ENCODE measurements at places on chromosomes 2 and 18. TPM values are rescaled to one million over a fixed set of nuclear protein-coding genes. Genes with fewer than 3 reads are reported as not detected.
A peak's percentile ranks its signal among the peaks of the same experiment; 100 is the strongest.

The CDH20 gene
- polyA plus RNA-seq = 0.26 TPM

The LRRTM1 gene
- polyA plus RNA-seq = 3.0 TPM

The GRHL1 gene
- polyA plus RNA-seq = 4.6 TPM

The PDCD1 gene
- 0.38 TPM for polyA plus RNA-seq

The CCDC74A gene
- 6.2 TPM for polyA plus RNA-seq

DNA sequence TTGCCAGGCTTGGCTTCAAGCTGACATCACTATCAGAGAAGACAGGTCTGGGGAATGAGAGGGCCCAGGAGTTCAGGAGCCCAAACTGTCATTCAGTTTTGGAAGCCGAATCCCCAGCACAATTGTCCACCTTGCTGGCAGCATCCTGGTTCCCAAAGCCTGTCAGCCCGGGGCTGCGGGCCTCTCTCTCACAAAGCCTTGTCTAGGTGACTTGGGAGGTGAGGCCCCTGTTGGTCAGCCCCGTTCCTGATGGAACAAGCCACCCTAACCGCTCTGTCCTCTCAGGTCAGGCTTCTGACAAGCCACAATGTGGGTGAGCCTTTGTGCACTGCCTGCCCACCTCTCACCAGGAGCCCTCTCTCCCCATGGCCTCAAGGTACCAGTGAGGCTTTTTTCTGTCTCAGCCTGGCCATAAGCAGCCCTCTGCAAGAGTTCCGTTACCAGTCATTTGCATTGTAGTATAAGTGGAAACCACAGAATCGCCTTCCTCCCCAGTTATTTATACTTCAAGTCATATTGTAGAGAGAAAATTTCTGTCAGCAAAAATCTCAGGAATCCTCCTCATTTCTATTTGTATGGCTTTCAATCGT is 100.6 kb downstream of the MSH2 start:
- DNase-seq = no peak

- DNase-seq = no peak
These were observed 36.8 kb downstream of the COL4A4 start for GRCh38 chr2:227127201-227127600.

- DNase-seq = no peak
These were observed 102.6 kb downstream of the VSNL1 start for GRCh38 chr2:17643031-17643615.

- no peak for DNase-seq
These were observed 163.2 kb upstream of the SLC1A4 start for GRCh38 chr2:64825831-64826491.

GRCh38 chr2:118774458-118775133 is 72.9 kb downstream of the EN1 start:
- no peak for DNase-seq

GRCh38 chr2:132593171-132593570 is 76.8 kb downstream of the LYPD1 start:
- DNase-seq = no peak

GRCh38 chr2:158953926-158954763 is 14.3 kb upstream of the TANC1 start:
- DNase-seq = no peak

DNA sequence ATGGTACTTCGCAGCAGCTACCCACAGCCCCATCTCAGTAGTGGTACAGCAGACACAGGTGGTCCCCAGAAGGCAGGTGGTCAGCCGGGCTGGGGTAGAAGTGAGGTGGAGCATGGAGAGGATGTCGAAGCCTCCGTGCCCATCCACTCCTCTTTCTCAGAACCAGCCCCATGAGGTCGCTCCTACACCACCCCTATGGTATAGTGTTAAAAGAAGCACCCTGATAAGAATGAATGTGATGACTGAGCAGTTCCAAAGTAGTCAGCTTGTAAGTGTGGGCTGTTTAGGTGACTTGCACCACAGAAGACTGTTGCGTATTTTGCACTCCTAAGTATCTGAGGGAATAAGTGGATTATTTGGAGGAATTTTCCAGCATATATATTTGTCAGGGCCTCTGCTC is 111.3 kb downstream of the WDSUB1 start:
- no peak for DNase-seq

- no peak for DNase-seq
These were observed 270.8 kb upstream of the UBE2E3 start for GRCh38 chr2:180709392-180710145.

DNA sequence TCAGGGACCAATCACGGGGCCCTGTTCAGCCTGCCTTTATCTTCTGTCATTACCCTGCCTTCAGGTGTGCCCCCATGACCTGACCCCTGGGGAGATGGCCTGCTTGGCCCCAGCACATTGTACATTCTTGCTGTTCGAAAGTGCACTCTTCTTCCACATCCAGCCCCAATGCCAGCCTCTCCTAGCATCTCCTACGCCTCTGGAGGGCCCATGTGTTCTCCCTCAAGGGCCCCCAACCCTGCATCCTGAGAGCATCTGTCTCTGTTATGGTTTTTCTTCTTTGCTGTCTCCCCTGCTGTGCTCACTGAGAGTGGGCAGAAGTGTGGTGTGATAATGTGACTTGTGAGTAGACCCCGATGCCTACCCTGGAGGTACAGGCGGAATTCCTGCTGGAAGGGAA is 41.5 kb upstream of the OTOS start:
- no peak for DNase-seq

- DNase-seq = no peak
These were observed 162.0 kb downstream of the RTP5 start for GRCh38 chr2:242031481-242032019.

DNA sequence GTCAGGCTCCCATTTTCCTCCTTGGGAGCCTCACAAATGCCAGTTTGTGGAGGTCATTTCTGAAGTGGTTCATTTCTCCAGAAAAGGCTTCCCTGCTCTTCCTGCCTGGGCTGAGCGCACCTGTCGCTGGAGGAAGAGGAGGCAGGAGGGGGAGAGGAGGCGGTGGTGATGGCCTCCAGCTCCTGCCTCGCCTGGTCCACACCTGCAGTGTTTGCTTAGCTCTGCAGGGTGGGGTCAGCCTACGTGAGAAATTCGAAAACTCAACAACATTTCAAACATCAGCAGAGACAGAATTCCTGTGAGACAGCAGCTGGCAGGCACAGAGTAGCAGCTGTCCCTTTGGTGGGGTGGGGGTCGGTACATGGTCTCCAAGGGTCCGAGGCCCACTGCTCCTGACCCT is 7.9 kb downstream of the IMPA2 start:
- DNase-seq = peak; percentile 33

DNA sequence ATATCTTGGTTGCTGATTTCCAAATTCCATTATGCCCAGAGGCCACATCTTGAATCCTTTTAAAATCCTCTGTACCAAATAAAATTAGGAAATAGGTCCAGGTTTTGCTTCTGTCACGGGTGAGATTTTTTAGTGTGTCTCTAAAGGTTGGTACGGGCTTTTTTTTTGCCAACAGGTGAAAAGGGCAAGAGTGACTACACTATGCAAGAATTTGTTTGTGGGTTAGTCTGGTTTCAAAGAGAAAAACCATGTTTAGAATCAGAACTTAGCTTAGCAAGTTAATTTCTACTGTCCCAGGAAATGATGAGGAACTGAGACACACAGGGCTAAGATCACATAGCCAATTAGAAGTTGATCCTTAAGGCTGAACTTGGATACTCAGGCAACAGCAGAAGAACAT is 41.7 kb downstream of the POLR1A start:
- no peak for DNase-seq

DNA sequence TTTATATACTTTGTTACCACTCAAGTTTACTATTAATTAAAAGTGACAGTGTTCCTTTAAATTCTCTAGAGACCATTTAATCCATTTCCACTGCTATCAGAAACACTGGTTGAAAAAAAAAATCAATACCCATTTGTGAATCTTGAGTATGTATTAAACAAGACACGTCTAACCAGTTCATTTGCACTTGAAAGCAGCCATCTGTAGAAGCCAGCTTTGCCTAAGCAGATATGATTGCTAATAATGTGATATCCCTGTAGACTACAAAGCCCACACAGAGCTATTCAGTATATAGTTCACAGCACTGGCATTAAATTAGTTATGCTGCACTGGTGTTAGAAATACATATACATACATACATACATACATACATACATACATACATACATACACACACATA is 111.8 kb upstream of the SP3 start:
- DNase-seq = no peak

- DNase-seq = peak; percentile 7
These were observed 94.6 kb downstream of the PTH2R start for GRCh38 chr2:208501206-208501605.

GRCh38 chr18:26780520-26781325 is 84.8 kb downstream of the AQP4 start:
- DNase-seq = no peak

DNA sequence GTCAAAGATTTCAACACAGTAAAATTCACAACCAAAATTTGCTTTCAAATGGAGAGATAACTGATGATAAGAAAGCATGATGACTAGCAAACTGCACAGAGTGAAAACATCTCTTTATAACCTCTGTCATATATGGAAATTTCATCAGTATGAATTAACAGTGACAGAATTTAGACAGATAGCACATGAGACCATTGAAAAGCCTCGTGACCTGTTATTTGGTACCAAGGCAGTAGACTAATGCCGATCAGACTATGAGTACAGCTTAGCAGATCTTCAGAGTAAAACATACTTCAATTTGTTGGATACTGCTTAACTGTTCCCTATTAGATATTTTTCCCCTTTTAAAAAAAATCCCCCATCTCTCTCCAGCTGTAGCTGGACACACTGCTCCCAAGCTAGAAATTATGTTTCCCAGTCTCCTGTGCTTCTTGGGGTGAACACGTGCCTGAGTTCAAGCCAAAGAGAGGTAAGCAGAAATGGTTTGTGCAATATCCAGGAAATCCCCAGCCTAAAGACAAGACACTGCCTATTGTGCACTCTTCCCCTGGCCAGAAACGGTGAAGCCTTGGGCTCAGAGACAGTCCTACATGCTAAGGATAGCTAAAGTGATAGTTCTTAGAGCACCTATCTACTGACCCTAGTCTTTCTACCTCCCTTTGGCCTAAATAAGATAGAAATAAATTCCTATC is 256.1 kb downstream of the NCKAP5 start:
- no peak for DNase-seq

DNA sequence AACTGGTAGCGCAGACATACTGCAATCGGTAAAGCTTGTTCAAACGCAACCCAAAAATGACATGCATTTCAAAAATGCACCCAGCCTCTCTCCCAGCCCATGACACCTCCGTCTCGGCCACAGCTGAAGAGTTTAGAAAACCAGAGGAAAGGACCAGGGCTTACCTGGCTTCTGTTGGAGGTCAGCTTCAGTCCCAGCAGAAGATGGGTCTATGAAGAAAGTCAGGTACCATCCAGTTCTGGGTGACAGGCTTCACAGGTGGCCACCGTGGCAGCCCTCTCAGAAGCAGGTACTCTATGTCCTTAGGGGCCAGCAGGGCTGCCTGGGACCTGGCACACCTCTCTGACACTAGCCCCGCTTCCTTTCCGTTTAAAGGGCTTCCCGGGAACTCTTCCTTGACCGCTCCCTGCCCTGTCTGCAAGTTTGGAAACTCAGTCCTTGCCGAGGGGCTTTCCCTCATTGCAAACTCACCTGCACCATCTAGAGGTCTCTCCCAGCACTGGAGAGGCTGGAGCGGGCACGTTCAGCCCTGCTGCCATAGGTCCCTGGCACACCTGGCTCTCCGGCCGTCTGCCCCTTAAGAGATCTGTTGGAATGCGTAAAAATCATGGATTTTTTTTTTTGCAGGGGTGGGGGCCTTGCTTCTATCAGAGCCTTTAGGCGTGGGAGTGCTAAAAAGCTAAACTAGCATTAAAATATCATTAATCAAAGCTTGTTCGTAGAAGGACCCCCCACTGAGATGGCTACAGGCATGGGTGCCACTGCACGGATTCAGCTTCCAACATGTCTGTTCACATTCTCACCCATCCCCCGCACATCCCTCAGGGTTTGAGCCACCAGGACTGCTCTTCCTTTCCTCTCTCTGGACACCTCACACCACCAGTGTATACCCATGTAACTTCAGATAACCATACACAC is at the start of gene EDAR:
TSS of gene EDAR (minus strand) at position 425 of the 918 bp plus-strand sequence. CDS start 58,206 bp downstream, outside the sequence.
- DNase-seq = no peak

GRCh38 chr2:109173311-109174171 is 44.5 kb downstream of the SH3RF3 start:
- no peak for DNase-seq

DNA sequence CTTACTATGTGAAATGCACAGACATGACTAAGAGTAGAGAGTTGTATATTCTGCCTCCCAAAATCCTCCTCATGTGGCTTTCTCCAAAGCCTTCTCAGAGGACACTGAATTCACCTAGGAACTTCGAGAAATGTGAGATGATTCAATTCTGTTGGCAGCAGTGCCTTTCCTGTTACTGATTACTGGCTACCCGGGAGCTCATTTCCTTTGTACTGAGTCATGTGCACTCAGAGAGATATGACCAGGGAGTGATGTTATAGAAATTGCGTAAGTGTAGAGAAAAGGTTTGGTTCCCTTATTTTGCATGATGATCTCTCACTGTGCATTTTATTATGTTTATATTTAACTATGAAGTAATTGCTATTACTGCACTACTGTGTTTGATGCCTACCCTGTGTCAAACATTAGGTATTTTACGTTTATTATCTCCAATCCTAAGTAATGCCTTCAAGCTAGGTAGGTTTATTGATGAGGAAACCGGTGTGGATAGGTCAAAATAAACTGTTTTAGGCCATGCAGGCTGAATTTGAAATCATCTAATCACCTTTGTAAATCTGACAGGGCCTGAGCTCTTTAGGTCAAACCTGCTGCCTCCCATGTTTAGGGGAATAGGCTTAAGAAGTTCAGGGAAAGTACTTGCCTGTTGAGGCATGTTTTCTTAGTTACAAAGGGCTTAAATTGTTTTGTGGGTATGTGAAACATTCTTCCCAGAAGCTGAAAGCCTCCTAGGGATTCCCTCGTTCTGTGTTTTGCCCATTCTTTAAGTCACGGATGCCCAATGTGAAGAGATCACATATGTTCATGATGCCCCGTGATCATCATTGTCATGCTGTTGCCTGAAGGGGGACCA is 86.8 kb downstream of the FMNL2 start:
- DNase-seq = peak; percentile 48
